ENCODE measurements at places on chromosomes 2 and 18.
A peak's percentile ranks its signal among the peaks of the same experiment; 100 is the strongest.

- DNase-seq = no peak
Measured at GRCh38 chr2:241729868-241730267, 4.6 kb upstream of the D2HGDH start.

DNA sequence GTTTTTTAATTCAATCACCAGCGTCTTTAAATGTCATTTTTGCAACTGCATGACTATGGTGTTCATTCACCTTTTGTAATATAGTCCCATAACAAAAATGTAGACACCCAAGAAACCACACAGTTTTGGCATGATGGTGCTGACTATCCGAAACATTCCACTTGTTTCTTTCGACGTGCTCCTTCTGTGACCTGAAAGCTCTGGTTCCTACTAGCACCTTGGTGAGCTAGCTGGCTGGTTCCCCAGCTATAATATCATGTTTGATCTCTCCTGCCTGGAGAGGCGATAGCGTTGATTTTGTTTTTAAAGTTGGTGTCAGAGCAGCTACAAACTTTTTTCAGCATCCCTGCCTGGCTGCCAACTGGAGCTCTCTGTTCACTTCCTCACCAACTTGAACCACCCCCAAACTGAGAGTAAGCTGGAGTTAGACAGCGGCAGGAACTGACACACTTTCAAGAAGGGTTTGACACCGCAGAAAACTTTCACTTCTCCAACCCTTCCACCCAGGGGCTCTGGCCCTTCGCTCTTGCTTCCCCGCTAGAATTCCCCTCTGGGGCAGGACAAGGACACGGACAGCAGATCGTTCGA lies 1.1 kb downstream of the ATAD2B start:
- DNase-seq = peak; percentile 12

DNA sequence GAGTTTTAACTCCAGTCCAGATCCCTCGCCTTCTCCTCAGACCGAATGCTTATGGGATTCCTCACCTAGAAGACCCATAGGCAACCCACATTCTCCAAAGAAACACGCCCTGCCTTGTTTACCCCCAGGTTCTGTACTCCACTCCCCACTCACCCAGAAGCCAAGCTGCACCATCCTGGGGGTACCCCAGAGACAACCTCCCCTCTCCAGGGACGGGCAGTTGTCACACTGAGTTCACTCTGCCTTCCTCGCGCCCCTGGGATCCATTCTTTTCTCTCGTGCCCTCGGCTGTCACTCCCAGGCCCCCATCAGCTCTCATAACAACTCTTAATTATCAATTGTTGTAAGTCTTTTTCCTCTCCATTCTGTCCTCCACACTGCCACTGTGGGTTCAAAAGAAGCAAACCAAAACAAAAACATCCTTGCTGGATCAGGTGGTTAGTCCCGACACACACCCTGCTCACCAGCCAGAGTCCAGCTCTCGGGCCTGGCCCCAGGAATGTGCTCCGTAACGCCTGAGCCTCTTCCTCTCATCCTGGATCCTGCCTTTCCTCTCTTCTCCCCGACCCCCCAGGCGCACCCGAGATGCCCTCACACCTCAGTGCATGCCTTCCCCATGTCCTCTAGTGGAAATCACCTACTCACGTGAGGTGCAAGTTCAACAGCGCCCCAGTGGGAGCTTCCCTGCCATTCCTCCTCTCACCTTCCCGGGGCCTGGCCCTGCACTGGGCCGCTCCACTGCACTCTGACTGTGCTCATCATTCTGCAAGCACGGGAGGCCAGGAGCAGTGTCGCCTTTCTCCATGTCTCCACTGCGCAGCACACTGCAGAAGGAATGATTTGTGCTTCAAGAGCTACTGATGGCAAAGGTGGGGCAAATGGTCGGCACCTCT lies 20.7 kb downstream of the COX7A2L start:
- no peak for DNase-seq

DNA sequence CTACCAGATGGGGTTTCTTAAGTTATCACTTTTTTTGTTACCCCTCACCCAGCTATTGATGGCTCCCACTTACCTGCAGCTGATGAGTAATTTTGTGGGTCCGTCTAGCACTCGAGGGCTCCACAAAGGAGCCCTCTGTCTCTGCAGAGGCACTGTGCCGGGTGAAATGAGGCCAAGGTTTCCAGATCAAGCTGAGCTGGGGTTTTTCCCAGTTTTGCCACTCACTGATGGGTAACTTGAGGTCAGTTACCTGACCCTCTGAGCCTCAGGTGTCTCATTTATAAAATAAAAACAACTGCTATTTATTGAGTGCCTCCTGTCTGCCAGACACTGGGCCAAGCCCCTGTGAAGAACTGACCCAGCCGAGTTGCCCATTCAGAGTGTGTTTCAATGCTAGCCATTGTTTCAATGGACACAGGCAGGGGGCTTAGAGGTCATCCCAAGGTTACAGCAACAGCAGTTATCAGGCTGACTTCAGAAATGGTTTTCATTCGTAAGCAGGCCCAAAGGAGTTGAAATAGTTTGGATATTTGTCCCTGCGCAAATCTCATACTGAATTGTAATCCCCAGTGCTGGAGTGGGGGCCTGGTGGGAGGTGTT lies 192.9 kb downstream of the NCK2 start:
- DNase-seq = no peak

GRCh38 chr18:73118121-73118816 lies 250.5 kb upstream of the NETO1 start:
- DNase-seq = no peak

- no peak for DNase-seq
Measured at GRCh38 chr2:205198140-205198525, 484.2 kb upstream of the NRP2 start.

- DNase-seq = peak; percentile 10
Measured at GRCh38 chr2:64143169-64144056, 807 bp downstream of the PELI1 start.

GRCh38 chr2:195124391-195125079 lies 532.5 kb upstream of the SLC39A10 start:
- DNase-seq = no peak

- DNase-seq = no peak
Measured at GRCh38 chr2:31238126-31238905, 4.4 kb downstream of the EHD3 start.

DNA sequence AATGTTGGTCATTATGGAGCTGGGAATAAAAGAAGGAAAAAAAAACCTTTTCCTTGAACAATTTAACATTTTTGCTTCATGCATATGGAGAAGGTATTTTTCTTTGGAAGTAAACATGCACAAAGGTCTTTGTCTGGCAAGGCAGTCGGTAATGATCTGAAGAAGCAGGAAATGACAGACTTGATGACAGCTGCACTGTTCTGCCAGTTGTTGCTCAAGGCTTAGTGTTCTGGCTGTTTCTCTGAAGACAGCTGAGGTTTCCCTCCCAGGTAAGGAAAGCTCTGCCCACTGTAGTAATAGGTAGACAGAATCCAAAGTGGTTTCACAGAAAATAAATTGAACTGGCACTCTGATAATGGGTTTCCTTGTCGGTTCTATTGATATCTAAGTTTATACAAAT lies 308.4 kb upstream of the GCFC2 start:
- DNase-seq = no peak

GRCh38 chr2:64873472-64873924 lies 115.7 kb upstream of the SLC1A4 start:
- peak; percentile 65 for DNase-seq

- DNase-seq = peak; percentile 22
Measured at GRCh38 chr2:109497911-109498870, 115.6 kb downstream of the SEPTIN10 start.

GRCh38 chr2:30522421-30522820 lies 75.4 kb downstream of the LCLAT1 start:
- DNase-seq = no peak

DNA sequence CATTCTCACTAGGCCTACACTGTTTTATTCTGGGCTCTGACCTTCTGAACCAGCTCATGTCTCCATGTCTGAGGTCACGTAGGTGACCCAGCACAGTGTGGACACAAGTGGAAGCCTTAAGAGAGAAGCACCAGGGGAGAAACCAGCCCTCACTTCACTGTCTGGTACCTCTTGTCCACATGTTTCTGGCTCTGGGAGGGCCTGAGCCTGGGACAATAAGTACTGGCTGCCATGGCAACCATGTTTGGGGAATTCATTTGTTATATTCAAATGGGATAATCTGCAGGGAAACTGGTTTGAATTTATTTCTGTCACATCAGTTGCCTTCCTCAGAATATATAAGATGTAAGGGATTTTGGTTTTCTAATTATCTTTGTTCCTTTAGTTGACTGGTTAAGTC lies 23.3 kb downstream of the MYO3B start:
- no peak for DNase-seq

DNA sequence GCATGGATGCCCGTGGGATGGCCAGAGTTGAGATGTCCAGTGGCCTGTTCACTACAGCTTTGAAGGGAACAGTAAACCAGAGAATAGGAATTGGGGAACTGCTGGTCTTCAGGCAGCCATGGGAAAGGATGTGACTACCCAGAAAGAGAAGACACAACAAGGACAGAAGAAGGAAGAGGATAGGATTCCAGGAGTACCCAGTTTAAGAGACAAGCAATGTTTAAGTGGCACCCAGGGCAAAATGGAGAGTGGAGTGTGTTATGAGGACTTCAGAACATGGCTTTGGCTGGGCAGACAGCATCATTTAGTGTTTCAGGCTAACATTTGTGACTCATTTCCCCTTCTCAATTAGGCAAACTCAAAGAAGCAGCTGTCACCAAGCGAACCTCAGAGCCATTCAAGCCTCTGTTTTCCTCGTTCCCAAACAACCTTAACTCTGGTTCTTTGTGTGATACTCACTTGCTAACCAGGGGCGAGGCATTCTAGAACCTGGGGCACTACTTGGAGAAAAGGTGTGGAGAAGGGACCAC lies 4.0 kb upstream of the FAM124B start:
- no peak for DNase-seq

GRCh38 chr2:52341732-52342131 lies 1309.8 kb upstream of the NRXN1 start:
- no peak for DNase-seq

- peak; percentile 53 for DNase-seq
Measured at GRCh38 chr2:168920504-168921157, 19.5 kb downstream of the G6PC2 start.

GRCh38 chr2:239934571-239935171 lies 90.5 kb downstream of the NDUFA10 start:
- DNase-seq = peak; percentile 73

DNA sequence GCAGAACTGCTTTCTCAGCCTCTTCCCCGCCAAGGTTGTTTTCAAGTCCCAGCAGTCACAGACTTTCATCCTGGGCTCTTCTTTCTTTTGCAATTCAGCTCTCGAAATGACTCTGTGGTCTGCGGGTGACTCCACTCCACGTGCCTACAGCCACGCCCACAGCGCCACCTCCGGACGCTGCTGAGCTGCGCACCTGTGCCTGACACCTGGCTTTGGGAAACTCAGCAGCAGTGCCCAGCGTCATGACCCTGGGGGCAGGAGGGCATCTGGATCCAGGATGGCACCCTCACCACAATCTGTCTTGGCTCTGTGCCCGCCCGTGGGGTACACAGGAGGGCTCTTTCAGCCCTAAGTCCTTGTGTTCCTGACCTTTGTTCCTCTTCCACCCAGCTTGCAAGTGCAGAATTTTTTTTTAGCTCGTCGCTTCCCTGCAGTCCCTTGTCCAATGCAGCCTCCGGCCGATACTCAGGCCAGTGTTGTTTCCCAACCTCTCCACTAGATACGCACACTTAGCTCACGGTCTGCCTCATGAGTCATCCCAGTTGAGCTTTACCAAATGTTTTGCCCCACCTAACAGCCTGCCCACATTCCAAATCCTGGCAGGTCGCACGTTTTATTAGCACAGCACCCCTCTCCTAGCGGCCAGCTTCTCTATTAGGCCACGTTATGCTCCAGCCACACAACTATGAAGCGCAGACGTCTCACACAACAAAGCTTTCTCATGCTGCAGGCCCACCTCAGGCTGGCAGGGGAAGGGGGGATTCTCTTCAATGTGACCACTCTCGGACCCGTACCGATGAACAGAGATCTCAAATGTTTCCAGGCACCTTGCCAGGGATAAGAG lies 6.5 kb upstream of the CAPN10 start:
- peak; percentile 75 for DNase-seq

- DNase-seq = no peak
Measured at GRCh38 chr2:135586148-135586547, 54.9 kb downstream of the R3HDM1 start.

- DNase-seq = peak; percentile 66
Measured at GRCh38 chr2:195318440-195319111, 338.4 kb upstream of the SLC39A10 start.

DNA sequence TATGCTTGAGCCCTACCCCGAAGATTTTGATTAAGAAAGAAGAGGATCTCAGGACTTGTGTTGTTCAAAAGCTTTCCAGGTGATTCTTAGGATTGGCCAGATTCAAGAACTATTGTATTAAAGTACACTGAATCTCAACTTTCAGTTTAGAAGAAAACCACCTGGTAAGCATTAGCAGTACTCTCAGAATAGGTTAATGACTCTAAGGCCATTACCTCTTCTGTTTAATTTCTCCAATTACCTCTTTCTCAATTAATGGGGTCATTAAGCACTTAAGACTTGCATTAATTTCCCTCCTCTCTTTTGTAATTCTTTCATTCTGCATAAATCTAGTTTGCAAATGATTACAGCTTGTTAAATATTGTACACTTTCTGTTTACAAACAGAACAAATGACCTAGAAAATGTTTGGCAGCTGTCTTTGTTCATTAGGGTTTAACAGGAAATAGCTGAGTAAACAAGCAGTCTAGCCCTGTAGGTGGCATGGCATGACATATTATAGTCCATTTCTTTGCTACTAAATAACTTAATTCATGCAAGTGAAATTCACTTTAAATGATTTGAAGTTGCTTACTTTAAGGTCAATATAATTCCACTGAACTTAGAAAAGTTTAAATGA lies 20.4 kb upstream of the TDRD15 start:
- DNase-seq = no peak

GRCh38 chr2:29262681-29263260 lies 147.6 kb downstream of the CLIP4 start:
- DNase-seq = no peak

DNA sequence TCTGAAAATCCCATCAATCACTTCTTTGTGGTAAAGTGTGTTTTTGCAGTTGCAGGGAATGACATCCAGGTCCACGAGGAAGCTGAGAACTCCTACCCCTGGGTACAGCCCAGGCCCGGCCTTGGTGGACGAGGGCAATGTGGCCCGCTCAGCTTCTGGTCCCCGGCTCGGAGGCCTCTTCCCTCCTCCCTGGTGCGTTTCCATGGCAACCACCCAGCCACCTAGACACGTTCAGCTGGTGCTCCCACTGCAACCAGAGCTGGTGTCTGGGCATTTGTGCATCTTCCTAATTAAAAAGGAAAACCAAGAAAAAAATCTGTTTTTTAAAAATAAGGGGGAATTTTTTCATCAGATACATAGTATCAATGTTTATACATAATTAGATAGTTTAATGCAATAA lies 603.6 kb upstream of the SALL3 start:
- no peak for DNase-seq

All from NCI-H1694 (cell line).